Subcutaneous preadipocyte (primary cell): ENCODE measurements at places on chromosomes 4 and X. TPM values are rescaled to one million over a fixed set of nuclear protein-coding genes. Genes with fewer than 3 reads are reported as not detected.

PDK3 gene
- 5.1 and 6.6 TPM in 2 replicates for total RNA-seq

NIPAL1 gene
- under 0.01 and 0.20 TPM in 2 replicates for total RNA-seq

FGF16 gene
- under 0.01 and 0.20 TPM in 2 replicates for total RNA-seq

CTAG2 gene
- total RNA-seq: not detected in 2 replicates

SPANXN4 gene
- not detected in 2 replicates for total RNA-seq

ATP2B3 gene
- not detected in 2 replicates for total RNA-seq

PABPC4L gene
- under 0.01 TPM in 2 replicates for total RNA-seq

ELOVL6 gene
- 17.3 and 31.9 TPM in 2 replicates for total RNA-seq

HSD17B13 gene
- total RNA-seq: under 0.01 TPM in 1 of 2 replicates, not detected in the other

COL4A6 gene
- 1.5 and 5.9 TPM in 2 replicates for total RNA-seq

FRAS1 gene
- total RNA-seq: 18.4 and 28.3 TPM in 2 replicates

CSAG3 gene
- total RNA-seq: not detected in 2 replicates

AFM gene
- not detected in 2 replicates for total RNA-seq

SH3D19 gene
- total RNA-seq: 69.6 and 86.0 TPM in 2 replicates

ODAPH gene
- under 0.01 TPM in 1 of 2 replicates, not detected in the other for total RNA-seq

IL2 gene
- not detected in 2 replicates for total RNA-seq

CYBB gene
- total RNA-seq: not detected in 2 replicates

FGF13 gene
- total RNA-seq: under 0.01 and 0.59 TPM in 2 replicates

ERVMER34-1 gene
- 0.20 and 0.73 TPM in 2 replicates for total RNA-seq

GPRASP1 gene
- total RNA-seq: 1.4 and 1.8 TPM in 2 replicates

RHOXF2 gene
- not detected in 2 replicates for total RNA-seq

FAM47E gene
- total RNA-seq: 0.37 TPM in 1 of 2 replicates, not detected in the other

DCLK2 gene
- total RNA-seq: 3.3 and 7.2 TPM in 2 replicates

OTC gene
- not detected in 2 replicates for total RNA-seq

NWD2 gene
- not detected in 2 replicates for total RNA-seq

BGN gene
- total RNA-seq: 3.3 and 11.4 TPM in 2 replicates

GAGE12E gene
- not detected in 2 replicates for total RNA-seq

METTL14 gene
- 13.9 and 14.0 TPM in 2 replicates for total RNA-seq

MAGEA11 gene
- total RNA-seq: not detected in 2 replicates

EDA gene
- total RNA-seq: 0.59 and 0.73 TPM in 2 replicates

ASB12 gene
- not detected in 2 replicates for total RNA-seq

ARHGEF38 gene
- not detected in 2 replicates for total RNA-seq

SORCS2 gene
- under 0.01 TPM in 2 replicates for total RNA-seq

MAGEB17 gene
- not detected in 2 replicates for total RNA-seq

VEGFC gene
- total RNA-seq: 11.8 and 24.8 TPM in 2 replicates

SLITRK4 gene
- 6.6 and 7.0 TPM in 2 replicates for total RNA-seq

SOWAHB gene
- not detected in 2 replicates for total RNA-seq

PNMA6E gene
- total RNA-seq: not detected in 2 replicates

EMD gene
- total RNA-seq: 32.7 and 38.5 TPM in 2 replicates

P2RY10 gene
- total RNA-seq: not detected in 2 replicates

XPNPEP2 gene
- total RNA-seq: 0.59 and 7.0 TPM in 2 replicates

GSPT2 gene
- total RNA-seq: 6.2 and 6.8 TPM in 2 replicates

RCHY1 gene
- total RNA-seq: 15.2 and 16.9 TPM in 2 replicates

C4orf36 gene
- total RNA-seq: 0.39 TPM in 1 of 2 replicates, not detected in the other

HSFX3 gene
- total RNA-seq: not detected in 2 replicates

SATL1 gene
- total RNA-seq: not detected in 2 replicates

NAP1L2 gene
- under 0.01 and 0.20 TPM in 2 replicates for total RNA-seq

MAGEA2 gene
- not detected in 2 replicates for total RNA-seq

CT45A1 gene
- total RNA-seq: not detected in 2 replicates

MBTPS2 gene
- 8.5 and 9.6 TPM in 2 replicates for total RNA-seq

TEX13B gene
- not detected in 2 replicates for total RNA-seq
